EL (cell line): ENCODE measurements at places on chromosomes 11 and 22.

GRCh38 chr11:21121991-21122390 lies 452.6 kb downstream of the NELL1 start:
- DNase-seq, result no peak

DNA sequence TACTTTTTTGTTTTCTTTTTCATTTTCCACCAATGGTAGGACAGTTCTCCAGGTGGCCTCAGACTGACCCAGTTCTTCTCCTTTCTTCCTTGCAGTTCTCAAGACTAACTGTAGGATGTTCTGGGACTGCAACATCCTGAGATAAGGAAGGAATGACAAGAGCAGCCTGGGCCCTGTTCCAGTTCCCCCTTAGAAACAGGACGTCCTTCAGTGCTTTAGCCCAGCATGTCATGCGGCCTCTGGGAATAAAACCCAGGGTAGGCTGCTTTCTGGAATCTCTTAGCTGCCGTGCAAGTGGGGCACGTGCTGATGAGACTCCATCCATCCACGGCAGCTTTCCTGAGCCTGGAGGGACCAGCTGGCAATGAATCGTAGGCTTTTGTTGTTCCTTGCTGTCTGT lies 24.0 kb upstream of the CADM1 start:
- DNase-seq, result no peak

- DNase-seq, result peak; percentile 31
Observed at GRCh38 chr11:10076458-10077141, 217.4 kb downstream of the SBF2 start.

- no peak for DNase-seq
Observed at GRCh38 chr11:93519179-93519578, 24.0 kb downstream of the SMCO4 start.

- no peak for DNase-seq
Observed at GRCh38 chr11:1567052-1567720, 4.9 kb downstream of the DUSP8 start.

DNA sequence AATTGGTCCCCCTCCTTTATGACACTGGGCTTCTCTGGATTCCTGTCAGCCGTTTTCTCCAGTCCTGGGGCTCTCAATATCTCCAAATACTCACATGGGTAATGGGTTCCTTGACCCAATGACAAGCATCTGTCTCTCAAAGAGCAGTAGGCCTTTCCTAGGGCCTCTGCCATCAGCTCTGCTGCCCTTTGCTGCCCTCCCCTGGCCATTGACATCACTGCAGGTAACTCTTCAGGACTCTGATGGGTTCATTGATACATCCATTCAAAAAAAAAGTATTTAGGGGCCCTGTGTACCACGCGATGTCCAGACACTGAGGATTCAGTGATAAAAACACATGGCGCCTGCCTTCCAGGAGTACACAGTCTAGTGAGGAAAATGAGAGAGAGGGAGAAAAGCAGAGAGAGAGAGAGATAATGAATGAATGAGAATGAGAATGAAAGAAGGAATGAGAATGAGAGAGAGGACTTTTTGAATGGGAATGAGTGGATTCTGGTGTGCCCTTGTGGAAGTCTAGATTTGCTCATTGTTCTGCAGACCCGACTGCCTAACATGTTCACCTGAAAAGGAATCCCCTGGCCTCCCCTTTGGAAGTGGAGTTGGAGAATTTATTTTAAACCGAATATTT lies 42.6 kb upstream of the OLFML1 start:
- peak; percentile 59 for DNase-seq

DNA sequence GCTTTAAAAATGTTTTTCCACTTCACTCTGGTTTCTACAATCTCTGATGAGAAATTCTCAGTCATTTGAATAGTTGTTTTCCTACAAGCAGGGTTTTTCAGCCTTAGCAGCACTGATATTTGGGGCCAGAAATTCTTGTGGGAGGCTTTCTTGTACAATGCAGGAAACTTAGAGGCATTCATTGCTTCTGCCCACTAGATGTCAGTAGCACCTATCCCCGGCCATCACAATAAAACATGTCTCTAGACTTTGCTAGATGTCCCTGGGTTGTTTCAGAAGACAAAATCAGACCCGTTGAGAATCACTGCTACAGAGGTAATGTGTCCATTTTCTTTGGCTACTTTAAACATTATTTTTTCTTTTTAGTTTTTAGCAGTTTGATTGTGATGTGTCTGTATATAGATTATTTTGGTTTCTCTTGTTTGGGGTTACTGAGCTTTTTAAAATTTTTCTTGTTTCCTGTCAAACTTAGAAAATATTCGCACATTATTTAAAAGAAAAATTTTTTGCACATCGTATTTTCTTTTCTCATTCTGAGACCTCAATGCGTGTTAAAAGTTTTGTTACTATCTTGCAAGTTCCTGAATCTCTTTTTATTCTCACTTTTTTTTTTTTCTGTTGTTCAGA lies 60.8 kb upstream of the CCDC179 start:
- peak; percentile 57 for DNase-seq

GRCh38 chr22:44659140-44659539 lies 42.9 kb upstream of the PRR5 start:
- no peak for DNase-seq

DNA sequence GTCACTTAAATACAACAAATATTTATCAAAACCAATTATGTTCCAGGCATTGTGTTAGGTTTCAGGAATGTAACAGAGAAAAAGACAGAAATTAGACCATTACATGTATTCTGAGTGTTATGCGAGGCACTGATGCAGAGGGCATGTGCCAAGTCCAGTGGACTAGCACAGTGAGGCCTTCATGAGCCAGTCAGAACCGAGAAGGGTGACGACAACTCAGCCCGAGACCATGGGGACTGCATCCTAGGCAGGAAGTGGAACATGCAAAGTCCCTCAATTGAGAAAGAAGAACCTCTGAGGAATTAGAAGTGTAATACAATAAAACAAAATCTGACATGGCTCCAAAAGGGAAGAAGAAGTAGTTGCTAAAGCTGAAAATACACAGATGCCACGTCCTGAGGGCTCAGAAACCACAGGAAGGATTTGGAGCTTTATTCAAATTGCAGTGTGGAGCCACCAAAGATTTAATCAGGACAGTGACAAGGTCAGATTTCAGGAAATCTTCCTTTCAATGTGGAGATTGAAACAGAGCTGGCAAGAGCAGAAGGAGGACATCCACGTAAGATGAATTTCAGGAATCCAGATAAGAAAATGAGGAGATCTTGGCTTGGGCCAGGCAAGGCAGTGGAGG lies 529.6 kb downstream of the NTM start:
- no peak for DNase-seq

- DNase-seq, result no peak
Observed at GRCh38 chr11:134761386-134761785, 349.3 kb upstream of the B3GAT1 start.

DNA sequence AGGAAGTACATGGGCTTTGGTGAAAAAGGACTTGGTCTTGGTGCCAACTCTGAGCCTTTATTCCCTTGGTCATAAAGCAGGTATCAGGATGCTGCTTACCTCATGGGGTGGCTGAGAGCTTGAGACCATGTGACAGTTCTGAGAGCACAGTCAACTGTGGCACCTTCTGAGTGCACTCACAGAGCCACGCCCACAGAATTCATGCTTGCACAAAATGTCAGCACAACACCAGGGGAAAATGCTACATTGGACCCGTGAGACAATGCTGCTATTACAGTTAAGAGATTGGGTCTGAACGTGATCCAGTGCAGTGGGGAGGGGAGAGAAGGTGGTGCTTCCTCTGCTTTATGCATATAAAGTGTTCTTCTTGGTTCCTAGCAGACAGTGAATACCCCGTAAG lies 79.5 kb upstream of the SPON1 start:
- no peak for DNase-seq

DNA sequence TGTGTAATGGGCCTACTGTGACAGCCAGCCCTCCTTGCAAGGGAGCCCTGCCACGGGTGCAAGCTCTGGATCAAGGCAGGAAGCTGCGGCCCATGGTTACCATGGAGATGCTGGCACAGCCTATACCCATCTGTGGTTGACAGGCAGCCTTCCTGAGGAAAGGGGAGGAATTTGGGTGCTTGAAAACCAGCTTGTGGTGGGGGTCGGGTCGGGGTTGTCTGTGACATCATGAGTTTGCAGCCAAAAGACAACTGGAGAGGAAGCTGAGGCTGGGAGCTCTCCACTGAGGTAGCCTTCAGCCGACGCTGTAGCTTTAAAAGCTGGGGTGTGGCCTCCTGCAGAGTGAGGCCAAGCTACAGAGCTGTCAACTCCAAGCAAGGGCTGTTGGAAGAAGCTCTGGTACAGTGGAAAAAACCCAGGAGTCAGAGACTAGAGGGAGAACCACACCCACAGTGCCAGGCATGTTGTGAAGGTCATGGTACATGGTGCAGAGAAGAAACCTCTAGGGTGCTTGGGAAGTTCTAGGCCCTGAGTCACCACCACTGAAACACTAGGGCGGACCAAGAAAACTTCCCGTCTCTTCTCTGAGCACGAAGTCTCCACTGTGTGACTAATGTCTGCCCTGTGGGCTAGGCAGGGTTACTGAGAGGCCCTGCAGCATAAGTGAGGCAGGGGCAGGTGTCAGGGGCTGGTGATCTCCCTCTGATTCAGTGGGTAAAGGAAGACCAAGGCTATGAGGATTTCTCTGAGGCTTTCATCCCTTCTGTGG lies 10.8 kb upstream of the LDHA start:
- DNase-seq, result peak; percentile 99

- DNase-seq, result no peak
Observed at GRCh38 chr22:27797520-27798391, 3.8 kb downstream of the MN1 start.

DNA sequence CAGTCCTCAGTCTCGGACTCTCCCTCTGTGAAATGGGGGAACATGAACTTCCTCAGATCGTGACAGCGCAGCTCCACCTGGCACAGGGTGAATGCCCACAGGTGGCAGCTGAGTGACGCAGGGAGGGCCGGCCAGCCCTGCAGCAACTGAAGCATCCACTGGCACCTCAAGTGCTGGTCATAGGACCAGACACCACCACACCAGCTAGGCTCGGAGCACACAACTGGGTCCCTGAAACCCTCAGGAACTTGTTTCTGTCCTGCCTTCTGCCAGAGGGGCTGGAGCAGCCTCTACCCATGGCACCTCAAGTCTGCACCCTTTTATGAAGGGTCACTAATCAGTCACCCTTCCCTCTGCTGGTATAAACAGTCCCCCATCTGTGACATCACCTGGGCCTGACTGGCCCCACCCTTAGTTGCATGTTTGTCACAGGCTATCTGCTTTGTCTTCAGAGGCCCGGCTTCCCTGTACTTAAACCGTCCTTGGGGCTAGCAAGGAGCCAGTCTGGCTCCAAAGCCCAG lies 7.4 kb upstream of the CDC42BPG start:
- no peak for DNase-seq

DNA sequence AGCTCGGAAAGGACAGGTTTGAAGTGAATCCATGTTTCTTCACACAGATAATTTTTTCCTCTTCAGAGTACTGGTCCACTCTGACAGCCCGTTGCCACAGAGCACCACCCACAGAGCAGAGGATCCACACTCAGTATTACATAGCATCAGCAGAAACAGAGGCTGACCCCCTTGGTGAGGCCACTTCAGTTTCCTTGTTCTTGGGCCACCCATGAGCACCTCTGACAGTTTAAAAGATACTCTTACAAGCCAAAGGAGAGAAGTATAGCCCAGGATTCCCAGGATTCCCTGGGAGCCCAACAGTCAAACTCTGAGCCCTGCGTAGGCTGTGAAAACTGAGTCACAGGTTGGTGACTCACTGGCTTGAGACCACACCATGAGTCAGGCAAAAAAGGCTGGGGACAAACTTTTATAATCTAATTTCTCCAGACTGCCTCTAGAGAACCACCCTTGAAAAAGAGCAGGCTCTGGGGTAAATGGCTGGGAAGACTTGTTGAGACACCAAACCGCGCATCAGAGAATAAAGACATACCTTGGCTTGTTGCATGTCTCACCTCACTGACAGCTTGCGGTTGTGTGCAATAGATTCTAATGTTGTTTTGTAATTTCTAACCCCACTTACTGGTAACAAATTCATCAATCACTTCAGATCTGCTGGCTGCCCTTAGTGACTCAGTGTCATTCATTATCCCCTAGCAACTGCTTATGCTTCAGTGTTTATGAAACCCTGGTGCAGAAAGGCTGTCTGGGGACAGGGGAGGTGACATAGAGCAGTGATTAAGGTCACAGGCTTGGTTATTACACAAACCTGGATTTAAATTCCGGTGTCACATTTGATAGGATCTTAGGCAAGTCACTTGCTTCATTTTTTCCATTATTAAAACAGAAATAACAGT lies 56.9 kb upstream of the PRSS23 start:
- DNase-seq, result peak; percentile 99

DNA sequence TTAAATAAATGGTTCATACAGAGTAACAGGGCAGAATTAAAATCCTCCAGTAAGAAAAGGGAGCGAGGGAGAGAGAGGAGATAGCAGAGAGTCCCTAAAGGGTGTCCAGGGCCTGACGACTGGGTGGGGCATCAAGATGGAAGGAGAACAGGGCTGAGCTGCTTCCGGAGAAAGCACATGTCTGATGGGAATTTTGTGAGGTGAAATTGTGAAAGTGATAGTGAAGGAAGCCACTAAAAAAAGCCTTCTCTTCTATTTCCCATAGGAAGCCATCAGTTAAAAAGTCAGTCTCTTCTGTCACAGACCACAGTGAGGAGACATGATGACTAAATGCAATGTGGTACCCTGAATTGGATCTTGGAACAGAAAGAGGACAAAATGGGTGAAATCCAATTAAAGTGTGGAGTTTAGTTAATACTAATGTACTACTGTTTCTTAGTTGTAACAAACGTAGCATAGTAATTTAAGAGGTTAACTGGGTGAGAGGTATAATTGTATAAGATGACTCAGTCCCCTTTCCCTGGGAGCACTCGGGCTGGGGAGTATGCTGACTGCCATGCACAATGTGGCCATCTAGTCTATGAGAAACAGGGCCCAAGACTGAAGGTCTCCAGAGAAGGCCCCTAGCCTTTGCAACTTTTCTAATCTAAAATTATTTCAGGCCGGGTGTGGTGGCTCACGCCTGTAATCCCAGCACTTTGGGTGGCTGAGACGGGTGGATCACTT lies 29.5 kb upstream of the FCHSD2 start:
- no peak for DNase-seq

DNA sequence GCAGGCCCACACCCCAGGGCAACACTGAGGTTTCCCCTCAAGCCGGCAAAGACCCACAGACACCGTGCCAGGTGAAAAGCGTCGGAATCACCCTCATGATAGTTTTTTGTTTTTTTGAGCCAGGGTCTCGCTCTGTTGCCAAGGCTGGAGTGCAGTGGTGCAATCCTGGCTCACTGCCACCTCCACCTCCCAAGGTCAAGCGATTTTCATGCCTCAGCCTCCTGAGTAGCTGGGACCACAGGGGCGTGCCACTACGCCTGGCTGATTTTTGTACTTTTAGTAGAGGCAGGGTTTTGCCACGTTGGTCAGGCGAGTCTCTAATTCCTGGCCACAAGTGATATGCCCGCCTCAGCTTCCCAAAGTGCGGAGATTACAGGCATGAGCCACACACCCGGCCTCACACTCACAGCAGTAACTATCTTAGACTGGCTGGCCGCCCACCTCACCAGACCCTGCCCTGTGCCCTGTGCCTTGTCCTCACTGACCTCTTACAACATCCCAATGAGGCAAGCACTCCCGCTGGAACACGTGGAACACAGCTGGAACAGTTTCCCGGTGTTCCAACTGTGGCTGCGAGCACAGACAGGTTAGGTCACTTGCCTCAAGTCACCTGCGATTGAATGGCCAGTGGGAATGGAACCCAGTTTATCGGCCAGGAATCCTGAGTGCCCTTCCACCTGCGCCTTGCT lies 21.1 kb downstream of the LRRC10B start:
- DNase-seq, result no peak
